ENCODE measurements at places on chromosomes 2 and 18. TPM values are rescaled to one million over a fixed set of nuclear protein-coding genes. Genes with fewer than 3 reads are reported as not detected.
A peak's percentile ranks its signal among the peaks of the same experiment; 100 is the strongest.

Gene LYG1
- total RNA-seq = 1.2 TPM

Gene CBLN2
- 0.47 TPM for total RNA-seq

Gene APLF
- 2.4 TPM for total RNA-seq

Gene RND3
- 101 TPM for total RNA-seq

Gene ANO7
- 0.68 TPM for total RNA-seq

Gene BMP10
- total RNA-seq = not detected

Gene TPO
- not detected for total RNA-seq

Gene RGPD4
- total RNA-seq = not detected

Gene CTAGE1
- total RNA-seq = not detected

Gene SIX2
- total RNA-seq = 1.8 TPM

Gene GPR17
- total RNA-seq = not detected

Gene KRTCAP3
- not detected for total RNA-seq

Gene IKZF2
- total RNA-seq = 3.3 TPM

Gene SP140
- total RNA-seq = 0.10 TPM

Gene NEU2
- not detected for total RNA-seq

GRCh38 chr2:150391779-150392178, 95.7 kb downstream of the RND3 start:
- no peak for DNase-seq

DNA sequence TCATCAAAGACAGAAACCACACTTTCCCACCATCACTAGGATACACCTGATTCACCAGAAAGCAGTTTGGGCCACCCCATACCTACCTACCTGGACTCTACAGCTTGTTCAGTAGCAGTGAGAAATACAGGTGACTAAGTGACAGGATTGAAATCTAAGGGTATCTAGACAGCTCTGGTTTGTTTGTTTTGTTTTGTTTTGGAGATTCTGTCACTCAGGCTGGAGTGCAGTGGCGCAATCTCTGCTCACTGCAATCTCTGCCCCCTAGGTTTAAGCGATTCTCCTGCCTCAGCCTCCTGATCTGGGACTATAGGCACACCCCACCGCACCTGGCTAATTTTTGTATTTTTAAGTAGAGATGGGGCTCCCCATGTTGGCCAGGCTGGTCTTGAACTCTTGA, 3.1 kb downstream of the TTC21B start:
- no peak for DNase-seq

- peak; percentile 33 for DNase-seq
These were observed 133.5 kb downstream of the FAM124B start for GRCh38 chr2:224268441-224268840.

- no peak for DNase-seq
These were observed 39.9 kb downstream of the ARHGAP15 start for GRCh38 chr2:143169105-143169504.

GRCh38 chr18:41936471-41937134, 18.4 kb upstream of the PIK3C3 start:
- DNase-seq = no peak

DNA sequence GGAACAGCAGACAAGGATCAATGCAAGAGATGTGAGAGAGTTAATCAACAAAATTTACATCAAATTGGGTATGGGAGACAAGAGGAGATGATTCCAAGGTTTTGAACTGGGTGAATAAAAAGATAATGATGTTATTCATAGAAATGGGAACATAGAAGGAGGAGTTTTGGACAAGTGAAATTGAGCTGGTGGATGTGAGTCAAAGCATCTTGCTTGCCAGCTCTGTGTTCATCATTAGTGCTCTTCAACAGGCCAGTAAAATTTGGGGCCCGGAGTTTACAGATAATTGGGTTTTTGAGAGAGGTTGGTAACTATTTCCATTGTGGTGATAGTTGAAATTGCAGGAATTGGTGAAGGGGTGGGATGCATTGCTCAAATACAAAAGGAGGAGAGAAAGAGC, 69.9 kb upstream of the CAVIN2 start:
- no peak for DNase-seq

DNA sequence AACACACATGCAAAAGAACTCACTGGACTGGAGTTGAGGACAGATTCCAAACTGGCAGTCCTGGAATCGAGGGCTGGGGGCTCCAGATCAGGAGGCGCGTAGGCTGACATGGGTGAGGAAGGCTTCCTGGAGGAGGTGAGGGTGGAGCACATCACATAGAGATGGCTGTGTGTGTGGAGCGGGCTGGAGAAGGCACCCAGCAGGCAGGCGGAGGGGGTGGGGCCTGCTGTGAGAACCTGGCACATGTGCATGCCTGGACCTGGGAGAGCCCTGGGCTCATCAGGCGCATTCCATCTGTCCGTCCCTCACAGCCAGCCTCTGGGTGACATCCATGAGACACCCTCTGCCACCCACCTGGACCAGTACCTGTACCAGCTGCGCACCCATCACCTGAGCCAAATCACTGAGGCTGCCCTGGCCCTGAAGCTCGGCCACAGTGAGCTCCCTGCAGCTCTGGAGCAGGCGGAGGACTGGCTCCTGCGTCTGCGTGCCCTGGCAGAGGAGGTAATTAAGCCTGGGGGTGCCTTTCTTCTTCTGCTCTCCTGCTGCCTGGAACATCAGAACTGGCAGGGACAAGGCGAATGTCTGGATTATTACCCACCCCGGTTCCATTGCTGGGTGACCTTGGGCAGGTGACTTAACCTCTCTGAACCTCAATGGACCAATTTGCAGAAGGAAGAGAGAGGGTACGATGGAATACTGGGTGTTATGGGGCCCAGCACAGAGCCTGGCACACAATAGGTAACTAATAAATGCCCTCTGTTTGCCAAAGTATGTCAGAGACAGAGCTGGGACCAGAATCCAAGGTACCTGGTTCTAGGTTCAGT, 108.3 kb downstream of the DYSF start:
- no peak for DNase-seq

GRCh38 chr2:184308706-184309105, 289.6 kb upstream of the ZNF804A start:
- DNase-seq = no peak

GRCh38 chr2:68926796-68927195, 25.9 kb downstream of the GKN2 start:
- no peak for DNase-seq

- DNase-seq = no peak
These were observed 347.0 kb upstream of the ID2 start for GRCh38 chr2:8334866-8335325.

DNA sequence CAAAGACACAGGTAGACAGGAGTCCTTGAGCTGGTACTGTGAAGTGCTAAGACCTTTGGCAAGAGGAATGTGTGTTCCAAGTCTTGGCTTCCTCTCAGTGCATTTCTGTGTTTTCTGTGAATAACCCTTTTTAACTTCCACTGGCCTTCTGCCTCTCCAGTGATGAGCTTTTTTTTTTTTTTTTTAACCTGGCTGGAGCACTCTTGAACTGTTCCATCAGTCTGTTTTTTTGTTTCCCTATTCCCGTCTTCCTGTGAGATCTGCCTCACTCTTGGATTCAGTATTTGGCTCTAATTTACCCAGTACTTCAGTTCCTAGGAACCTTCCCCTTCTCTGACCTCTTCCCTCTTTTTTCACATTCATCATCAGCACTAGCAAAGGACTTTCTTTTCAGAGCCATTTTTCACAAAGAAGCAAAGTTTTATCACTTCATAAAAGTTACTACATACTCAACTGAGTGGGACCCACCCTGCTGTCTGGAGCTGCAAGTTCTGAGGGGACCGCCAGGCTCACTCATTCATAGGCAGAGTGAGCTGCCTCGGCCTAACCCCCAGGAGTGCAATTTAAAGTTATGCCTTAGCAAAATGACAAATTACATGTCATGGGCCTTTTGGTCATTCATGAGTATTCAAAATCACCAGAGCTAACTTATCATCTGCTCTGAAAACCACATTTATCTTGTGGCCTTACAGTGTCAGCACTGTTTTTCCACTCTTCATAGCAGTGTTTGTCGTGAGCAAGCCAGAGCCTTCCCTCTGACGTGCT, 126.9 kb upstream of the DAPL1 start:
- no peak for DNase-seq

DNA sequence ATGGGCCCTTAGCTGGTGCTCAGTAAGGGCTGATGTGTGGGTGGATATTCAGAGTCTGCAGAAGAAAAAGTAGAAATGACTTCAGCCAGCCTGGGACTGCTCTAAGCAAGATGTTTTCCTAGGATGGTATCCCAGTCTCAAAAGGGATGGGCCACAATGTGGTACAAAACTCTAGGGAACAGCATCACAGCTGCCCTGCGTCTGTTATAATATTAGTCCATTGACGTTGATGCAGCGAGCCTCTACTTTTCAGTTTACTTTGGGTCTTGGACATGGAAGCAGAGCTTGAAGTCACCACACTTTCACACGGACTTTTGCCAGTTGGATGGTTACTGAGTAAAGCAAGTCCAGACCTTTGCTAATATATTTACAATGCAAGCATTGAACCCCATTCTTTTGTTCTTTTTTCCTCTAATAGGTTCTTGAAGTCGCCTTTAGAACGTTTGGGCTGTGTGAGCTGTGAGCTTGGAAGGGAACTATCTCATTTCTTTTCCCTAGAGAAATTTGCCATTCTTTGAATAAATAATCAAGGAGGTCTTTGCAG, 105.7 kb downstream of the RDH14 start:
- no peak for DNase-seq

GRCh38 chr18:1906421-1906820, 664.9 kb downstream of the METTL4 start:
- no peak for DNase-seq

- no peak for DNase-seq
These were observed 42.9 kb downstream of the TMEM37 start for GRCh38 chr2:119474371-119475224.

DNA sequence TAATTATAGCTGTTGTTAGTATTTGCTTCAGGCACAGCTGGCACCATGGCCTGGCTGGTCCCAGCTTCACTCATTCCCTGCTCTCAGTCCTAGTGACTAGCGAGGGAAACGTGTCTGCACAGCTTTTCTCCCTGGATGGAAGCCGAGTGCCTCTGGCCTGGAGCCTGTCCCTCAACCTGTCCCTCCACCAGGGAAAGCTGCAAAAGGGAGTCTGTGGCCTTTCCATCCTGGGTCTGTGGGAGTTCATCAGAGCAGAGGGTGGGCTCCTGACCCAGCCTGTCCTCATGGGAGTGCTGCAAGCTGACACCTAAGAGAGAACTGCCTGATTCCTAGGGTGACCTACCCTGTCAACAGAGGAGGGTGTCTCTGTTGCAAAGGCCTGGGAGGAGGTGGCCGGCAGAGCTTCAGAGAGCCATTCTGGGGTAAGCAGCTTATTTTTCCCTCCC, 118.3 kb downstream of the CAPN13 start:
- DNase-seq = no peak

DNA sequence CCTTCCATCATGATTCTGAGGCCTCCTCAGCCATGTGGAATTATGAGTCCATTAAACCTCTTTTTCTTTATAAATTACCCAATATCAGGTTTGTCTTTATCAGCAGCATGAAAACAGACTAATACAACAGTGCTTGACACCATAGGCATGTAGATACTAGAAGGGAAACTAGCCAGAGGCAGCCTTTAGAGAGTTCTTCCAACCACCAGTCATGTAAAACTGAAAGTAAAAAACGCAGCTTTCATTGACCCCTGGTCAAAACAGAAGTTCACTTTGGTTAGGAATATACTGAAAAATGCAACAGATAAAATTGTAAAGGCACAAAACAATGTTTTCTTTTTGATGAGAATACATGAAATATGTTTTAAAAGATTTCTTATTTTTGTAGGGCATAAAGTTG, 122.8 kb upstream of the L3MBTL4 start:
- no peak for DNase-seq

- no peak for DNase-seq
These were observed 63.4 kb downstream of the LHCGR start for GRCh38 chr2:48691935-48692691.

GRCh38 chr18:28112056-28112470, 64.9 kb downstream of the CDH2 start:
- no peak for DNase-seq

GRCh38 chr18:40371673-40372072, 1583.4 kb upstream of the PIK3C3 start:
- peak; percentile 27 for DNase-seq

GRCh38 chr2:194822657-194823056, 834.4 kb upstream of the SLC39A10 start:
- no peak for DNase-seq

- DNase-seq = no peak
These were observed at the start of gene GAL3ST2 for GRCh38 chr2:241776336-241777169. Gene GAL3ST2 (plus strand): TSS chr2:241776822. CDS start chr2:241776956, 134 bp downstream.

DNA sequence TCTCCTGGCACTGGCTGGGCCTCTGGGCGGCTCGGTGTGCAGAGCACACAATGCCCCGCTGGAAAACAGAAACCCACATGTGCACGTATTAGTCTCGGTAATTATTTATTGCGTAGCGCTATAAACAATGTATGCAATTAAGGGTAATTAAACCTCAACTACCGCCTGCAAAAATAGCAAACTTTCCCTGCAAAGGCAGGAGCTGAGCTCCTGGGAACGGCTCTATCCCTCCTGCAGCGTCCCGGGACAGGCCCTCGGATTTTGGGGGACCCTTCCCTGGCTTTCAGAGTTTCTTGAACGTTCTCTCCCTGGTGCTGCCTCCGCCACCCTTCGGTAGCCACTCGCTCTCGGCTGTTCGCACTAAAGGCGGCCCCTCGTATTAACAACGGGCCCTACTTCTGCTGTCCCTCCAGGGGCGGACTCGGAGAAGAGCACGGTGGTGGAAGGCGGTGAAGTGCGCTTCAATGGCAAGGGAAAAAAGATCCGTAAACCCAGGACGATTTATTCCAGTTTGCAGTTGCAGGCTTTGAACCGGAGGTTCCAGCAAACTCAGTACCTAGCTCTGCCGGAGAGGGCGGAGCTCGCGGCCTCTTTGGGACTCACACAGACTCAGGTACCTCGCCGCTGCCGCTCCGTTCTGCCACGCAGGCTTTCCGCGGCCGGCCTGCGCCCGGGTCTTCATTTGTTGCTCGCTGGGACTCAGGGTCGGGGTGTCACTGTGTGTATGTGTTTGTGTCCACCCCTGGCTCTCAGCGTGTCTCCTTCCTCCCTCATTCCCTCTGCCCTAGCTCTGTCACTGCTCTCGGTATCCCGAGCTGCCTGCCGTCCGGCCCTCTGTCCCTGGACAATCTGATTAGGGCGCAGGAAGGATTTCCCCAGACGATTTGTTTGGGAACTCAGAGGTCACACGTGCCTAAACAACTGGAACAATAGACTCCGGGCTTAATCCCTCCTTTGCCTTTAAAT, 1.2 kb downstream of the DLX1 start:
- no peak for DNase-seq

- DNase-seq = no peak
These were observed 12.5 kb upstream of the DOK6 start for GRCh38 chr18:69388222-69388621.

DNA sequence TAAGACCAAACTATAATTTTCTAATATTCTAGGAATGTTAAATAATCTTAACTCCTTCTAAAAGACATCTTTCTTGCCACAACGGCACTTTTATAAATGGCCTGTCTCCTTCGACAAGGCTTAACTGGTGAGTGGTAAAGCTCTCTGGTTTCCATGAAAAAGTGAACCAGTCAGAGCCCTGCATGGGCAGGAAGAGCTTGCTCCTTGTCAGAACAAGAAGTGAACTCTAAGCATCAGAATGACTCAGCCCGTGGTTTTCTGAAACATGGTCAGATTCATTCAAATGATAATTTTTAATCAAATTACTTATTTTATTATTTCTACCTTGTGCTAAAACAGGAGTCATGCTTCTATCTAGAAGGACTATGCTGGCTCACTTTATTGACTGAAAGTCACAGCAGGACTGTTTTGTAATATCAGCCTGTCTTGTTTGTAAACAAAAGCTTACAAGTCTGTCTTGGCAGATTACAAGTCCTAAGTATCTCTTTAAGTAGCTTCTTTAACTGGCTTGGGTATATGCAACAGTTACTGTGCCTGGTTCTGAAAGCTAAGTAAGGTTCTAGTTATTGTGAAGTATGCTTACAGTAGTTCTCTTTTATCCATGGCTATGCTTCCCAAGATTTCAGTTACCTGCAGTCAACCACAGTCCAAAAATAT, 245.4 kb downstream of the NAPG start:
- no peak for DNase-seq

GRCh38 chr2:134250840-134251461, 2.9 kb upstream of the MGAT5 start:
- no peak for DNase-seq

Measured in glomerular endothelial cell (primary cell).